Motor neuron (in vitro differentiated cells): ENCODE measurements at places on chromosomes 2 and 18. TPM values are rescaled to one million over a fixed set of nuclear protein-coding genes. Genes with fewer than 3 reads are reported as not detected.

- ATAC-seq = no peak
Measured at GRCh38 chr2:16114836-16115235, 174.5 kb downstream of the MYCN start.

DNA sequence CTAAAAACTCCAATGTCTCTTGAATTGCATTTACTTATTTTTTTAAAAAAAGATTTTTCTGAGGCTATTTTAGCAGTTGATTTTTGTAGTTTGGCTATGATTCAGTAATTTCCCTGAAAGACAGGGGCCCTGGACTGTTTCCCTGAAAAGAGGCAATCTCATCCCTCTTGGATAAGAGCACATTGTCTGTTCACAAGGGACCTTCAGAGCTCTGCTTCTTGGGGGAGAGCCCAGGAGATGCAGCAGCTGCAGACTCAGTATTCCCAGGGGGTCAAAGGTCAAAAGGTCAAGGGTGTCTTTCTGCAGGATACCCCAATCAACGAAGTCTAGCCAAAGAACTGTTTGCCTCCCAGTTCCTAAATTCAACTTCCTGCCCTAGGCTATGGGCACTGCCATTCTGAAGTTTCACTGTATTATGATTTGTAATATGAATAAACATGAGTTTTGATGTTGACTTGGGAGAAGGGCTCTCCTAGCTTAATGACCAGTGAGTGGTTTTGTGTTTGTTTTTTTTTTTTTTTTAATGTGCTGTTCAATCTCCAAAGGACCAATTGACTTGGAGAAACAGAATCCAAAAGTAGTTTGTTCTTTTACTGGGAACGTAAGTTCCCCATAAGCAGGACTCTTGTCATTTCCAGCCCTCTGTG is 157.0 kb upstream of the SERPINE2 start:
- ATAC-seq = no peak

GRCh38 chr2:145185696-145186095 is 665.8 kb upstream of the ZEB2 start:
- ATAC-seq = no peak

DNA sequence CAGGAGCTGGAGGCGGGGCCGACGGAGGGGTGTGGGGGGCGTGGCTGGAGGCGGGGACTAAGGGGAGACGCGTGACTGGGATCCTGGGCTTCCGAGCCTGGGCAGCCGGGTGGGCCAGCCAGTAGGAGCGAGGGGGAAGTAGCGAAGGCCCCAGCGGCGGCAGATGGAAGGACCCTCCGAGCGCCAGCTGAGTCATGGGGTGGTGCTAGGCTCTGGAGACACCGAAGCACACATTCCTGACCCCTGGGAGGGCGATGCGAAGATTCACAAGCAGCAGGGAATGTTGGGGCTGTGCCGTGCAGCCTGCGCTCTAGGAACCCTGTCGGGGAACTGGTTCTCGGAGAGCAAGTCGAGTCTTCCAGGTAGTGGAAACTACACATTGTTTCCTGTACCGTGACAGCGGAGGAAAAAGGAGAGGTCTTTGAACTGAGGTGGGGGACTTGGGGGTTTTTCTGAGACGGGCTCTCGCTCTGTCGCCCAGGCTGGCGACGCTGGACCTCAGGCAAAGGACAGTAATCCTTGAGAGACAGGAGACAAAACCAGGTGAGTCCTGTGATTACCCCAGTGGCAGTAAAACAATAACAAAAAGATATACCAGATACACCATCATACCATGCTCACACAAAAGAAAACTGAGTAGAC is 650 bp upstream of the AFG3L2 start:
- ATAC-seq = peak; percentile 87

DNA sequence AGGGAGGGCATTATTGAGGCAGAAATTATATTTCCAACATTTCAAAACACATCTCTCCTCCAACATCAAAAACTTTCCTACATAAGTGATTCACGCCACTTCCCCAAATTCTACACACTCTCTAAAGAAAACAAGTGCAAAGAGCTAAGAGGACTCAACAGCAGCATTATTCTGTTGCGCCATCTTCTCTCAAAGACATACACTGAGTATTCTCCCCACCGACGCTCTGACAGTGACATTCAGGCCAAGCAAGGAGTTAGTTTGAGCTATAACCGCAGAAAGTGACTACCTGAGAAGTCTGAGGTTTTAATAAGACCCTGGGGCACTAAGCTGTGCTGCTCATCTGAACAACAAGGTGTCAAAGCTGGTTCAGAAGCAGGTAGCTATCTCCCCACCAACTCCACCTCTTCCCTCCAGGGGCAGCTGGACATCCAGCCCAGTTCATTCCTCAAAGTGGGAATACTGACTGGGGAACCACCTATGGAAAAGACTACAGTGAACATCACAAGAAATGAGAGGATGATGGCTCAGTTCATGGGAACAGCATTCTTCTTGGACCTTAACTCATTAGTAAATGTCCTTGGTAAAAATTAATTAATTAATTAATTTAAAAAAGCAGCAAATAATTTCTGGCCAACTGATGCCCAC is 309.5 kb upstream of the CCDC68 start:
- no peak for ATAC-seq

- ATAC-seq = no peak
Measured at GRCh38 chr2:131493199-131493968, 1.2 kb upstream of the MZT2A start.

GRCh38 chr2:3958465-3958864 is 255.1 kb downstream of the DCDC2C start:
- no peak for ATAC-seq

RNF125 gene
- 3.2 and 4.3 TPM in 2 replicates for total RNA-seq

- no peak for ATAC-seq
Measured at GRCh38 chr2:45404807-45405297, 206.2 kb downstream of the SRBD1 start.

DNA sequence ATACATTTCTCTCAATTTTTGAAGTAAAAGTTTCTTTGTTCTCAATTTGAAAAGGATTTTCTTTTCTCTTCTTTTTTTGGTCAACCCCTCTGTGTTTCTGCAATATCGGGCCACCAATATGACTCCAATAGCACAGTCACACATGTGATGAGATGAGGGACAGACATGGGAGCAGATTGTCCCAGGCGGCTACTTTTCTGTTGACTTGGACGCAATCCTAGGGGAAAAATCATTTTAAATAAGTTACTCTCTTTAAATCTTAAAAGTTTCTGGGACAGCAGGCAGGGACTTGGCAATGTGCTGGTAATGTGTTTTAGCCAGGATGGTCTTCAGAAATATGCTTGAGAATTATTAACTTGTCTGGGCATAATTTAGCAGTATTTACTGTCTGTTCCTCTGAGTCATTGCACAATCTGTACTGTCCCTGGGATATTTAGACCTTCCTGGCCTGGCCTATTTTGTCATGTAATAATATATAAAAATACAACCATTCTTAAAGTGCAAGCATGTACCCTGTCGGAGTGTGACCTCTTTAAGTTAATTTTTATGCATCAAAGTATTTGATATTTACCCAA is 388.5 kb upstream of the FANCL start:
- no peak for ATAC-seq

DNA sequence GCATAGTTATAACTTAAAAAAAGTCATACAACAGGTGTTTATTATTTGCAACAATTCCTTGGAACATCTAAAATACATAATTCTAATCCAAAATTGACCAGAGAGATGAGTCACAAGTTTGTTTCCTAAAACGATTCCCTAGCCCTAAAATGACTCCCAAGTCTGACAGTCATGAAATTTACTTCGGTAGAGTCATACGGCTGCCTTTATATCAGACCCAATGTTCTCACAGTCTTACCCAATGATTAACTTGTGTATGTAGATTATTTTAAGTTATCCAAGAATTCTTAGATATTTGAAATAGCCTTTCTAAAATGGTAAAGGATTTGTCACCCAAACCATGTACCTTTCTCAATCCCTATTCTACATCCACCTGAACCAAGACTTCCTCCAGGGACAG is 174.9 kb downstream of the LAMA1 start:
- no peak for ATAC-seq

DNA sequence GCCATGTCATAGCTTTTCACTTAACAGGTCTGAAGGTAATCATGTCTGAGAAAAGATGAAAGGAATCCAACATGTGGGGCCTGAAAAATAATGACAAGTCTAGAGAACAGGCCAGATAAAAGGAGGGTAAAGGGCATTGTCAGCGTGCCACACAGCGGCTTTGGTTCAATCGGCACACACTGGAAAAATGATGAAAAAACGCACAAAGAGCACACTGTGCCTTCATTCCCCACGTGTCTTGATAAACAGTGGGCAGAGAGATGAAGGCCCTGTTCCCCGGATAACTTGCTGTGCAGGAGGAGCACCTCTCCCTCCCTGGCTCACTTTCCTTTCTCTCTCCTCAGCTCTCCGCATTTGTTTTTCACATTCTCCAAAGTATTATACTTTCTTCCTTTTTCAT is 766.3 kb downstream of the TDRD15 start:
- no peak for ATAC-seq

DNA sequence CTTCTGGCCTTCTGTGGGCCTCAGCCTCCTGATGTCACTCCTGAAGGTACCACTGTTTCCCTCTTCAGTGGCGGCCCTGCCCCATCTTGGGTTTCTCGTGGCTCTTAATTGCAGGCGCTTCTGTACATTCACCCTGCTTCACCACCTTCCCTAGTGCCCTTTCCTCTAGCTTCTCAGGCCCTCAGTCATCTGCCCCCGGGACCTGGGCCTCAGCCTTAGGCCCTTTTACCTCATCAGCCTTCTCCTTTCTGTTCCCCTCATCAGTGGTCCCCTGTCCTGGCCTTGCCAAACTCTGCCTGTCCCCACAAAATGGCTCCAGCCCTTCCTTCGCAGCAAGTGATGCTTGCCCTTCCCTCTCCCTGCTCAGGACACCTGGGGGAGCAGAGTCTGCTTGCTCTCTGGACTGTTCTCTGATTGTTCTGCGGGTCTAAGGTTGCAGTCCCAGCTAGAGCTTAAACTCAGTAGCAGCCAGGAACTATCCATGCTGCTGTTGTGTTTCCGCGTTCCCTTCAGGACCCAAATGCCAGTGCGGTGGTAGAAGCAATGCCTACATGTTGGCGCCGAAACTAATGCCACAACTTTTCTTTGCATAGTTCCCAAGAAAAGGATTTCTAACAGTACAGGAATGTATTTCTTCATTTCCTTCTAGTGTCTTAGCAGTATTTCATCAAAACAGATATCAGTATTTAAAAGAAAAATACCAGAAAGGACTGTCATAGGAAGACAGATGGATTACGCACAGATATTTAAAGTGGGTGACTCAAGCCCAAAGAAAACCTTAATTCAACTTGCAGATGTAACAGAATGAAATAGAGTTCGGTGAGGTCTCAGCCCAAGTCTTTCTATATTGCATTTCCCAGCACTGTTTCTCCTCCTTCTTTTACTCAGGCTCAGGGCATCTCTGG is 7.5 kb downstream of the ASB1 start:
- peak; percentile 69 for ATAC-seq

DNA sequence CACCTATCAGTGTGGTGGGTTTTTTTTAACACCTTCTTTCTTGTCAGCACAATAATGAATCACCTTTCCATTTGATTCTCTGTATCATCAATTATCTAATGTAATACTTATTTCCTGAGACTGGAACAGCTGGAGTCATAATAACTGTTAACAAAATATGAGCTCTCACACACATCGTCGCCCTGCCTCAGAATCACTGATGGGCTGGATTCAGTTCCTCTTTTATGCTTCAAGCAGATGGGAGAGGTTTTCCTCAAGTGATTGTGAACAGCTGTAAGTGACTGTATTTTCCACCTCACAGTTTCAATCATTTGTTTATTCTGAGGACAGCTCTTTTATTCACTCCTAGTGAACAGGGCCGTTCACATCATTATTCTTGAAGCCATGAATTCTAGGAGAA is 330.2 kb downstream of the DSC3 start:
- no peak for ATAC-seq

TXNDC2 gene
- total RNA-seq = 0.31 TPM in 1 of 2 replicates, not detected in the other

GRCh38 chr2:55961318-55961911 is 37.8 kb upstream of the EFEMP1 start:
- no peak for ATAC-seq

DNA sequence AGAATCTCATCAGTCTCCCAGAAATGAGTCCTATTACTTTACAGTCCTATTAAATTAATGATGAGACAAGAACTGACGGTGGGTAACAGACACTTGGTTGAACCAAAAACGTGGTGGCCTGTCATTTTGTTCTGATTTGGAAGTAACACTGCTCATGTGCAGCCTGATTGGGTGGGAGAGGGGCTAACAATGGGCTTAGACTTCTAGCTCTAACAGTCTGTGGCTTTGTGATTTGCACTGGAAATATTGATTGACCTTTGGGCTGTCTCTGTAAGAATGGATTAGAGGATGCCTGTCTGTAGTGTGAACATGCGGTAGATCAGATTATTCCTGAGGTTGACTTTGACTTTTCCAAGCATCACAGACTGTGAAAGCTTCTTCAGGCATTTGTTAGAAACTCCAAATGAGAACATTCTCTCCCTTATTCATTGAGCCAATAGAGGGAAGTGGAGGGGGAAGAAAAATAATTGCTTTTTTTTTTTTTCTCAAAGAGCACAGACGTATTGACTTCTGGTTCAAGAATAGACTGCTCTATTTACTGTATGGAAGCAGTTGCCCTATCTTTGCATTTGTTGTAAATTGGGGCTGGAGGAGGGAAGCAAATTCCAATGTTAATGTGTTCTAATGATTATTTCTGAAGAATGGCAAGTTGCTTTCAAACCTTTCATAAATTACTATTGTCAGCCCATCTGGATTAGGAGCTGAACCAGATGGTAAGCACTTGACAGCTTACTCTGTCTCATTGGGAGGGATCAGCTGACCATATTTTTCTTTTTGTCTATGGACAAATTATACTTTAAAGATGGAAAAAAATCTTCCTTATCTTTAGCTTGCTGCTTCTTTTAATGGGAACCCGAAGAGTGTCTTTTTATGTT is 85.8 kb upstream of the TTN start:
- no peak for ATAC-seq

DNA sequence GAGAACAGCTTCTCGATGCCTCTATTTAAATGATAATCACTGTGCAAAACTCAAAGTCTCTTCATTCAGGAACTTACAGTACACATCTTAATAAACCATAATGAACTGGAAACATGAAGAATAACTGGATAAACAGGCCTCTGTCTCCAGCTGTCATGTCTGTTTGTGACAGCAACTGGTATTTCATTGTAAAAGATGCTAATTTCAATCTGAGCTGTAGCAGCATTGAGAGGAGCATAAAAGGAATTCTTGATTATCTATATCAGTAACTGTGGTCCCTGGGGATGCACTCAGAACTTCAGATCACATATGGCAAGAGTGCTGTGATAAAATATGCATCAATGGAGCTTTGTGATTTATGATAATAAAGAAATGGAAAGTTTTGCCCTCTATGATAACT is 18.8 kb downstream of the CDH20 start:
- no peak for ATAC-seq

TBC1D8 gene
- 10.0 and 14.0 TPM in 2 replicates for total RNA-seq

DNA sequence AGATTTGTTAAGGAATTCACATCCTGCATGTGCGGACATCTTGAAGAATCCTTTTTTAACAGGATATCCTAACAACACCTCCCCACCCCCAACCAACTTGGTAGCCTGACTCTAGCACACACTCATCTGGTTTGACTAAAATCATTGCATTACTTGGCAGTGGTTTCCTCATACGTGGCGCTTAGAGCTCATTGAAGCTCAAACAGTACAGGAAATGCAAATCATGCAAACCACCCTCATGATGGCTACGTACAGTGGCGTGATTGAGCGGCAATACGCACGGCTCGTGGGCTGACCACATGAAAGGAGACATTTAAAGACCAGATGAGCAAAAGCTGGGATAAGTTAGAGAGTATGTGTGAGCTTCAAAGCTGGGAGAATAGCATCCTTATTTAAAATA is 336.2 kb downstream of the ZEB2 start:
- ATAC-seq = no peak

SAG gene
- total RNA-seq = 1.7 and 6.5 TPM in 2 replicates

- peak; percentile 35 for ATAC-seq
Measured at GRCh38 chr2:216665242-216665641, 30.1 kb downstream of the IGFBP5 start.

C1QL2 gene
- 0.14 TPM in 1 of 2 replicates, not detected in the other for total RNA-seq

GRCh38 chr18:80167931-80168330 is 58.9 kb downstream of the ADNP2 start:
- ATAC-seq = no peak
